ENCODE measurements at places on chromosomes 11 and 22.

DNA sequence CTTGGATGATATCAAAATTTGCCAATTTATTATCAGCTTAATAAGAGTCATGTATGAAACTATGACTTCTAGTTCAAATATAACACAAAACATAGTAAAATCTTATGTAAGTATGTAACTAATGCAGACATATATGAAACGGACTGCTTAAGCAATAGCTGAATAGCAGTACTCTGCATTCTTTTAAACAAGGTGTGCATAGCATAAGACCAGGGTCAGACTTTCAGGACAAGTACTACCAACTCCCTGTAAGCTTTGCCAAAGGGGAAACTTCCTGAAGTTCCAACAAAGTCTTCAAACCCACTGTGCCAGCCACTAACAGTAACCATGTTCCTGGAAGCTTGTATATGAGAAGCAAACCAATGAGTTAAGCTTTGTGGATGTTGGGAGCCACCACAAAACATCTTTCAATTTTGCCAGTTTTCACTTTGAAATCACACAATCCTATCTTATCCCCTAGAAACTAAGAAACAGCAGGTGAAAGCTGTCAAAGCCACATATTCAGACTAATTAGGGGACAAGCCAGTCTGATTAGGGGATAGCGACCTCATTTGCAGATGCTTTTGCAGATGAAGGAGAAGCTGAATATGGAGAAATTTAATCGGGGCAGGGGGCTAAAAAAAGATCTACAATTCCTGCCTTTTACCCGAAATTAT, 13.3 kb downstream of the RBFOX2 start:
- DNase-seq, result no peak

DNA sequence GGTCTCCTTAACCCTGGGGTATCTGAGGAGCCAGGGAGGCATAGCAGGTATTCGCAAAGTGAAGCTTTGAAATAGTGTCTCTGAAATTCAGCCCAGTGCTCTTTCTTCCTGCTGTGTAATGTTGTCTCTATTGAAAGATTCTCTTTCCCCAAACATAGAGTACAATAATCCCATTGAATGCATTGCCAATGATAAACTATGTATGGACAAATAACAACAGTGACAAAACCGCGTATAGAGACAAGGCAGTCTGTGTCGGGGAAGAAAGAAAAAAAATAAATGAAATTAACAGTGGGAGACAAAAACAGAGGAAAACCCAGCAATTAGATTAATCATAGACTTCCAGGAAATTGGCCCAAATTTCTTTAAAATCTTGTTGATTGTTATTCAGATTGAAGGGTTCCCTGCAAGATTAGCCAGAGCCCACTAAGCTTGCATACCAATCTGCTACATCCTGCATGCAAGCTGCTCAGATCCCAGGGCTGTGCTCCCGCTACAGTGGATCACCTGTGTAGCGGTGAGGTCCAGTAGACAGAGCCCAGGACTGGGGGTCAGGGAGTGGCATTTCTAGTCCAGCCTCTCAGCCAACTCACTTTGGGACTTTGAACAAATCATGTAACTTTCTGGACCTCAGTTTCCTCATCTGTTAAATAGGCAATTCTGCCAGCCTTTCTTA, 492.8 kb downstream of the INSC start:
- no peak for DNase-seq

DNA sequence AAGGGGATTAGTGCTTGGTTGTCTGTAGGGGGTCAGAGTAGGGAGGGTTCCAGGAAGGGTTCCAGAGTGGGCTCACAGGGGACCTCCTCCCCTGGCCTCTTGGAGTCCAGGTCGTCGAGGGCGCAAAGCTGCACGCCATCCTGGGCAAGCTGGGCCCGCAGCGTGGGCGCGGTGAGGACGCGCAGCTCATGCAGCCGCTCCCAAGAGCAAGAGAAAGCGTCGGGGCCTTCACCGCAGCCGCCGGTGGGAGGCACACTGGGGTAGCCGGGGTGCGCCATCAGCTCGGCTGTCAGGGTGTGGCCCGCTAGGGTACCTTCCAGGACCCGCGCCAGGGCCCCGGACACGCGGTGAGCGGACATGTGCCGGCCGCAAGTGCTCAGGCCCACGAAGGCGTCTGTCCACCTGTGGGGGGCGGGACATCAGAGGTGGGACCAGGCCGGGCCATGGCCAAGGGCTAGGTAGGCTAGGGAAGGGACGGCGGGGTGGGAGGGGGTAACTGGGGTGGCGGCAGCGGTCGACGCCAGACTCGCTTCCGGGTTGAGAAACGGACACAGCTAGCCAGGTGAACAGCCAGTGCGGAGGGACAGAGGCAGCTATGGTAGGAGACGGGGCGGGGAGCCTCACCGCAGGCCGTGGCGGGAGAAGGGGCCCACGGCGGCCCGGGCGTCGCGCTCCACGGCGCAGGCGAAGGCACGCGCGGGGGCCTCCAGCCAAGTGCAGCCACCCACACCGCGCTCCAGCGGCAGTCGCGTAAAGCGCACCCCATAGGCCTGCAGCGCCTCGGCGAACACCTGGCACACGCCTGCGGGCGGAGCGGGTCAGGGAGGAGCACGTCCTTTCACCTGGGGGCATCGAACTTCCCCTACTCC, 1.2 kb downstream of the YDJC start:
- no peak for DNase-seq

- DNase-seq, result no peak
Observed at GRCh38 chr11:67429722-67430121, 1.4 kb downstream of the RPS6KB2 start.

DNA sequence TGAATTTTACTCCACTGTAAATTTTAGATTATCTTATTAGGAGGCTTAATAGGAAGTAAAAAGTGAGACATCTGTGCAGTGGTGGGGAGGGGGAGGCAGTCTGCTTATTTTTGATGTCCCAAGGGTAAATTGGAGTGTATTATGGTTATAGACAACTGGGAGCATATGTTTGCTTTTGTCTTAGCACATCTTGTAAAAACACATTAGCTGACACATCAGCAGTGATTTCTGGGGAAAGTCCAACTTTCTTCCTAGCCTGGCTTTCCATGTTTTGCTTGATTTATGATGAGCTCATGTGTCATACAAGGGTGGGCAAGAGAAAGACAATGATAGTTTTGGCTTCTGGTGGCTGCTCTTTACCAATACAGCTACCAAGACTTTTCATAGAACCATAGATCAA, 4.0 kb downstream of the ANO3 start:
- no peak for DNase-seq

GRCh38 chr11:66071381-66071801, 1.3 kb downstream of the PACS1 start:
- no peak for DNase-seq

GRCh38 chr22:48850658-48851287, 976.9 kb downstream of the BRD1 start:
- no peak for DNase-seq

DNA sequence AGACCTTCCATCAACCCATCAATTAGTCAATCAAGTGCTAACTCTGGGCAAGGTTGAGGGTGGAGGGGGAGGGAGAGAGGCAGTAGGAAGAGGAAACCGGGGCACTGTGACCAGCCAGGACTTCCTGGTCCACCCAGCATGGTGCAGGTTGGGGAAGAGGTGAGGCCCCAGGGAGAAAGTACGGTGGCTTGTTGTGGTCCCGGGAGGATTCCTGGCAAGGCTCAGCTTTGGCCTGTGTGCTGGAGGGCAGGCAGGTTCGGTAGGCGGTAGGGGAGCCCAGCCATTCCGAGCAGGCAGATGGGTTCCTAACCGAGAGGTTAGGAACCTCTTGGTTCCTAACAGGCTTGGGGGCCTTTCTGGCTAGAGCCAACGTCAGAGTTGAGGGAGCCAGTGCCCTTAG, 10.8 kb downstream of the ST14 start:
- no peak for DNase-seq

DNA sequence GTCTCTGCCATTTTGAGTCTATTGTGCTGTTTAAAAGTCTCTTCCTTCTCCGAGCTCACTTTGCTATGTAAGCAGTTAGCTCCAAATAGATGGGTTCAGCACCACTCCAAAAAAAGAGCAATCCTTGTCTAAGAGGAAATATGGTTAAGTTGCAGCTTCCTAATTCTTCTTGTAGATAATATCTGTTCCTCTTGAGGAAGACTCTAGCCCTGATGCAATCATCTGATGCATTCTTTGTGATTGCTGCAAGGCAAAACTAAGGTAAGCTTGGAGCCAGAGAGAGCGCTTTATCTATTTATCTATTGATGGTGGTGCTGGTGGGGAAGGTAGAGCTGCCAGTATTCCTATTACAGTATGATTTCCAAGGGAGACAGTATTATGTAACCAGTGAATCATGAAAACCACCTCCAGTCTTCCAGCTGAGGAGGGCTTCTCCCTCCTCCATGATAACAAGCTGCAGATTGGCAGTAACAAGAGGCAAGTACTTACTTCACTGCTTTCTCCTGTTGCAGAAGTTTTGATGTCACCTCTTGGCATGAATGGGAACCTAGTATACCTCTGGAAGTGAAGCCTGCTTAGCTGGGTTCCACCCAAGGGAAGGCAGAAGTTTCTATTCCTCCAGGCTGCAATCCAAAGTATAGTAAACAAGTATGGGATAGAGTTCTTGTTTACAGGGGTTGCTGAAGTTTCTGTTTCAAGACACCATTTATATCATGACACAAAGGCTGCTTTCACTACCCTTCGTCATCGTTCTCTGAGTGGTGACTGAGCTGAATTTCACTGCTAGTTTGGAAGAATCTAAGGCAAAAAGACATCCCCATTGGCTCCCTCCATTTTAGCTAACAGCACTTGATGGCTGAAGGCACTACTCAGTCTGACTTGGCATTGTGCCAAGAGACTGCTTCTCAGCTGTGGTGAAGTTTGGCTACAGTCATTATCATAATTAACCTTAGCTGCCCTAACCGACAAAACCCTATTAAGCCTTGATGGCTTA, 49.7 kb downstream of the FDX1 start:
- DNase-seq, result no peak

GRCh38 chr11:82703796-82704195, 29.9 kb downstream of the FAM181B start:
- no peak for DNase-seq

GRCh38 chr11:71240865-71241691, 11.3 kb downstream of the SHANK2 start:
- peak; percentile 71 for DNase-seq

- no peak for DNase-seq
Observed at GRCh38 chr11:96794152-96794551, 404.3 kb downstream of the JRKL start.

DNA sequence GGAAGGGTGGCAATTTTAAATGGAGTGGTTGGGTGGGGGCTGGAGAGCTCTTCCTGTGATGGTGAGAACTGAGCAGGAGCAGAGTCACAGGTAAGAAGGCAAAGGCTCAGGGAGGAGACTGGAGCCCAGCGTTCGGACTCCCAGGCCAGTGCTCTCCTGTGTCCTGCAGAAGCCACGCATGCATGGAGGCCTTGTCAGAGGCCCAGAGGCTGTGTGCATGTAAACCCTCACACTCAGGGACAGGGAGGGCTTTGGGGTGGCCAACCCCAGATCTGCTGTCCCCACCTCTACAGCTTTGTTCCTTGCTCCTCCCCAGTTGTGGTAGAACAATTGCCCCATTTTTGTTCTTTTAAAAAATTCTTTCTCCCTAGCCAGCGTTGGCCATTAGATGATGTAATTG, 130.4 kb upstream of the PARVA start:
- peak; percentile 17 for DNase-seq

DNA sequence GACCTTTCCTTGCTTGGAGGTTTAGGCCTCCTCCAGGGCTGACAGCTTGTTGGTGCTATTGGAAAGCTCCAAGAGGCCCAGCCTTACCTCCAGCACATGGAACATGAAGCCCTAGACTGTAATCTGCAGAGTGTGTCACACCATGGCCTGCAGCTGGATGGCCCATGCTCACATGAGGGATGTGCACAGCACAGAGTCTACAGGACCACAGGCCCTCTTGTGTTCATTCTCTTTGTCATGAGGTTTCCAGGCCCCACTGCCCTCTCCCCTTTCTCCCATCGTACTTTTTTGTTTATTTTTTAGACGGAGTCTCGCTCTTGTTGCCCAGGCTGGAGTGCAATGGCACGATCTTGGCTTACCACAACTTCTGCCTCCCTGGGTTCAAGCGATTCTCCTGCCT, 10.0 kb downstream of the FADS1 start:
- DNase-seq, result no peak

DNA sequence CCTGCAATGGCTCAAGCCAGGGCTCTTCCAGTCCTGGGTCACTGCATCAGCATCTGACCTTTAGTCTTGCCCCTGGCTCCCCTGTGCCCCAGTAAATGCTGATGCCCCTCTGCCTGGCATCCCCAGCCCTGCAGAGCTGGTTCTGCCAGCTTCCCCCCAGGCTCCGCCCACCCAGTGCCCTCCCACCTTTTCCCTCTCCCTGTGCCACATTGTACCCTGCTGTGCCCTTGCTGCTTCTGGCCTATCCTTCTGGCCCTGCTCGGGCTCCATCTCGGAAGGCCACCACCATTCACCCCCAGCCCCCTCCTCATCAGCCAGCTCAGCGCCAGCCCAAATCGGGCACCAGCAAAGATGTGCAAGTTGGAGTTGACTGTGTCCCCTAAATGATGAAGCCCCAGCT, 7.4 kb downstream of the CAPN5 start:
- DNase-seq, result peak; percentile 70

DNA sequence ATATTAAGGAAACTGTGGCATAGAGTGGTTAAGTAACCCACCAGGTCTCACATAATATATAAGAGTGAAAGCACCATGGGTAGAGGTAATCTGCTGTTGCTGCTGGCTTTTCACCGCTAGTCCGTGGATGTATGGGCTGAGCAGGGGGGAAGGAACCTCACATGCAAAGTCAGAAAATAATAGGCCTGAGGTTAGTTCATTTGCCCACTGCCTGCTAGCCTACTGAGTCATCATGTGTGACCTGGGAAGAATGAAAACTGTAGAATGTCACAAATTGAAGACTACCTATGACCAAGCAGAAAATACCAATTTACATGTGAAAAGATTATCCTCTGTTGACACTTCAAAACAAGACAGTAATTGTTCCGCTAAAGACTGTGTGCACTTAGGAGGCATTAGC, 560.1 kb upstream of the FAT3 start:
- no peak for DNase-seq

DNA sequence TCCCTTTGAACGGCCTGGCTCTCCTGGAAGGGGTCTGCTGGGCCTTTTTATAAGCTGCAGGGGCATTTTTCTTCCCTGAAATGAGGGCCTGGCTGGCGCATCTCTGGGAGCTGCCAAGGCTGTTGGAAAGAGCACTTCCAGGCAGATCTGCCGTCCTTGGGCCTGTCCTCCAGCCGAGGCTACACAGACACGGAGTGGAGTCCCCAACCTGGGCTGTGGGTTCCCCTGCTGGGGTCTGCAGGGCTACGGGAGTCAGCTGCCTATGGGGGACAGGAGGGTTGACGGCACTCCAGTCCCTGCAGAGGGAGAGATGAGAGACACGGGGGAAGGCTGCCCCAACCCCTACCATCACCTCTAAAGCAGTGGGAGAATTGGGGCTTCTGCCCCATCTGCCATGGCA, 606.6 kb downstream of the TBC1D22A start:
- no peak for DNase-seq

- no peak for DNase-seq
Observed at GRCh38 chr11:109978895-109979294, 114.3 kb upstream of the ZC3H12C start.

GRCh38 chr11:106514706-106515105, 437.2 kb downstream of the AASDHPPT start:
- DNase-seq, result no peak
